ENCODE measurements at places on chromosomes 1 and 21.
A peak's percentile ranks its signal among the peaks of the same experiment; 100 is the strongest.

DNA sequence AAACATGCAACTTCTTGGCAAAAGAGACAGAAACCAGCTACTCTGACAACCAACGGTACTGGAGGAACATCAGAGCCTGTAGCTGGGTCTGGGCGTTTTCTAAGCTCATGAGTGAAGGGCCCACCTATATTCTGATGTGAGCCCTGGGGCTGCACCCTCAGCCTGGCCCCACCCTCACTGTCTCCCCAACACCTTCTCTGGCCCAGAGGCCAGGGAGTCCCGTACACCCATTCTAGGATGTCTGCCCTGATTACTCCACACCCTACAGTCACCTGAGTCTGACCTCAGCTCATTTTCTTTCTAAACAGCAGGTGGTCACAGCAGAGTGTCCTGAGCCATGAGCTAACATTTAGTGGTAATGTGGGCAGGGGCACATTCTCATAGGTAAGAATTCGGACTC is 439.2 kb downstream of the MATN1 start:
- no peak for DNase-seq

- no peak for DNase-seq
Measured at GRCh38 chr21:46099476-46099875, 1.6 kb downstream of the COL6A2 start.

GRCh38 chr1:86708920-86709319 is 4.5 kb downstream of the SH3GLB1 start:
- DNase-seq: peak; percentile 14

DNA sequence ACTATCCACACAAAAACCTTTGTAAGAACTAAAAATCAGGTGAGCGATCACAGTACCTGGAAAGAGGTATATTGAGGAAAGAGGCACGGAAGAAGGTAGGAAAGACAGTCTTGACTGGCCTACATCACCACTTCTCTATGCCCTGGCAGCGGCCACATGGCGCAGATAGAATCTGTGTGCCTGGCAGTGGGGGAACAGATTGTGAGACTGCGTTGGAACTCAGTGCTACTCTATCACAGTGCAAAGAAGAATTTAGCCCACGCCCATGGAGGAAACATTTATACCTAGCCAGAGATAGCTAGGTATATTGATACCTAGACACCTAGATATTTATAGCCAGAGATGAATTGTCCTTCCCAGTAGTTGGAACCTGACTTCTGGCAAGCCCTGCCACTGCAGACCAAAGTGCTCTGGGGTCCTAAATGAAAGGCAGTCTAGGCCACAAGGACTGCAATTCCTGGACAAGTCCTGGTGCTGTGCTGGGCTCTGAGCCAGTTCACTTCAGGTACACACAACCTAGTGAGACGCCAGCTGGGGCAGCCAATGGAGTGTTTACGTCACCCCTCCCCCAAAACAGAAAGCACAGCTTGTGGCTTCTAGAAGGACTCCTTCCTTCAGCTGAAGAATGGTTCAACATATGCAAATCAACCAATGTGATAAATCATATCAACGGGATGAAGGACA is 51.9 kb downstream of the DHX9 start:
- DNase-seq: no peak

- DNase-seq: no peak
Measured at GRCh38 chr1:106278716-106279115, 777.8 kb upstream of the PRMT6 start.

DNA sequence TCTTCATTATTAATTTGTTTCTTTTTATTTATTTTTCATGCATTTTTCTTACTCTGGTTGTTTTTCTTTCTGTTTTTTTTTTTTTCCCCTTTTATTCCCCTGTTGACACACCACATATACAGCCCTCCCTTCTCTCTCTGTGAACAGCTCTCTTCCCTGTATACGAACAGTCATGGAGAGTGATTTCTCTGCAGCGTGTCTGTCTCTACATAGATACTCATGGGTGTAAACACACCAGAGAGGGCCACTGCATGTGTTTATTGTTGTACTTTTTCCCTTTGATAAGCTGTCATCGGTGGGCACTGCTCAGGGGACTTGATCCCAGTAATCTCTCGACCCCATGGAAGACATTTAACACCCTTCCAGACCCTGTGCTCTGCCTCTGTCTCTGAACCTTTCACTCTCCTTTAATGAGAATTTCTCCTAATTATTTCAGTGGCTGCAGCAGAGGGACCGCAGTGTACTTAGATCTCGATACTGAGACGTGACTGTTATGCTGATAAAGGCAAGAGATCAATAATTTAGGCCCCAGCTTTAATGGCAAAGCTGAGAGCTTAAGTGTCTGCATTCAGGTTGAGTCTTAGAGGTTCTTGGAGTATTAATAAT is 113.1 kb downstream of the PBX1 start:
- no peak for DNase-seq

GRCh38 chr1:40708750-40709099 is 17.2 kb downstream of the NFYC start:
- DNase-seq: no peak

DNA sequence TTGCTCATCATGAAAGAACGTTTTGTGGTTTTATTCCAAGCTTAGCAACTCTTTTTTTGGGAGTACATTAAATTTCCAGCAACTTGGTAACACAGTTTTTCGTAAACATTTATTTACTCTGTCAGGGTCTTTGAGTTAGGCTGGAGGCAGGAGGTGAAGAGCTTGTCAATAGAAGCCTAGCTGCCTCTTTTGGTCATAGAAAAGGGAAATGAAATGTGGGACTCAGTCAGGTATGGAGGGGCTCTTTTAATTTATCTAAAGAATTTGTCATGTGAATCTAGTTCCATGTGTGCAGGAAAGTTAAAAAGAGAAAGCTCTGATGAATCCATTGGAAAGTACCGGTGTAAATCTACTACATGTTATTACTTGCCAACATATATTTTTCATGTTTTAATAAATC is 45.9 kb upstream of the PRMT6 start:
- no peak for DNase-seq

DNA sequence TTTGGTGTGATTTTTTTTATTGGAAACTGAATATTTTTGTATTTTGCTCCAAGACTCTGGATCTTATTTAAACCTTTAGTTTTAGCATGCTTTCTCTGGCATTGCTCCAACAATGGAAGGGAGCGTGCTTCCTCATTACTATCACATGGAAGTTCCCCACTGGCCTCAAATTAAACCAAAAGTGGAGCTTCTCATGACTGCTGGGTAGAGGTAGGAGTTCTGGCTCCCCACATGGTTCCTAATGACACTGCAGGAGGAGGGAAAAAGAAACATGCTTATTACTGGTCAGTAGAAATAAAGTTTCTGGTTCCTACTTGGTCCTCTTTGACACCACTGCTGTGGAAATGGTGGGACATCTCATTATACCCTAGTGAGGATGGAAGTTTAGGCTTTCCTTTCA is 310.5 kb downstream of the PTGER3 start:
- DNase-seq: no peak

- DNase-seq: peak; percentile 77
Measured at GRCh38 chr1:206672844-206673758, 11.6 kb upstream of the MAPKAPK2 start.

DNA sequence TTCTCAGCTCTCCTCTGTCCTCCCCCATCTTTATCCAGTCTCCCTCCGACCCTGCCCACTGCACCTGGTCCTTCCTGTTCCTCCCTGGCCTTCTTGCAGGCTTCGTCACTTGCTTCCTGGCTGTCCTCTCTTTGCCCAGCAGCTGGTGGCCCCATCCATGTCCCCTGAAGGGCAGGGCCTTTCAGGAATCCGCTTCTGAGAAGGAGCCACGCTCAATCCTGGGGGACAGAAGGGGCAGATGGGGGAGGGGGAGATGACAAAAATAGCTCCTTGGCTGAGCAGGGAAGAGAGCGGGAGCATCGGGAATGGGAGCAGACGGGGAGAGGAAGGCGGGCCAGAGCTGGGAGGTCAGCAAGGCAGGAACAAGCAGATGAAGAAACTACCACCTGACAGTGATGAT is 40.7 kb downstream of the SLC30A1 start:
- no peak for DNase-seq

DNA sequence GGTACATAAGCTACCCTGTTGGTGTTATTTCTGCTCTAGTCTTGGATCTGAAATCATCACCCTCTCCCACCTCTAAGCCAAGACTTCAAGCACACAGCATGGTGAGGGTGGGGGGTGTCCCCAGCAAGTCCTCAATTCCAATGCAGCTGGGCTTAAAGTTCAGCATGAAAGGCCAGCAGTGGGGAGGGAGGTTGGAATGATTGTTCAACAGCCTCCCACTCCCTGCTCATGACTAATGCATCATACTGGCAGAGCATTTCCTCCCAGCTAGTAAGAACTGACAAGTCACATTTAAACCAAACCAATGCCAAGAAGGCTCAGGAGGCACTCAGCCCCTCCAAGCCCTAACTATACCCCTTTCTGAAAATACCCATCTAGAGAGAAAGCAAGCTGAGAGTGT is 50.1 kb downstream of the TIAM1 start:
- peak; percentile 93 for DNase-seq

- peak; percentile 13 for DNase-seq
Measured at GRCh38 chr1:98661544-98662355, at the start of gene SNX7. Gene SNX7 (plus strand): TSS chr1:98661721. CDS start chr1:98661732, 11 bp downstream.

DNA sequence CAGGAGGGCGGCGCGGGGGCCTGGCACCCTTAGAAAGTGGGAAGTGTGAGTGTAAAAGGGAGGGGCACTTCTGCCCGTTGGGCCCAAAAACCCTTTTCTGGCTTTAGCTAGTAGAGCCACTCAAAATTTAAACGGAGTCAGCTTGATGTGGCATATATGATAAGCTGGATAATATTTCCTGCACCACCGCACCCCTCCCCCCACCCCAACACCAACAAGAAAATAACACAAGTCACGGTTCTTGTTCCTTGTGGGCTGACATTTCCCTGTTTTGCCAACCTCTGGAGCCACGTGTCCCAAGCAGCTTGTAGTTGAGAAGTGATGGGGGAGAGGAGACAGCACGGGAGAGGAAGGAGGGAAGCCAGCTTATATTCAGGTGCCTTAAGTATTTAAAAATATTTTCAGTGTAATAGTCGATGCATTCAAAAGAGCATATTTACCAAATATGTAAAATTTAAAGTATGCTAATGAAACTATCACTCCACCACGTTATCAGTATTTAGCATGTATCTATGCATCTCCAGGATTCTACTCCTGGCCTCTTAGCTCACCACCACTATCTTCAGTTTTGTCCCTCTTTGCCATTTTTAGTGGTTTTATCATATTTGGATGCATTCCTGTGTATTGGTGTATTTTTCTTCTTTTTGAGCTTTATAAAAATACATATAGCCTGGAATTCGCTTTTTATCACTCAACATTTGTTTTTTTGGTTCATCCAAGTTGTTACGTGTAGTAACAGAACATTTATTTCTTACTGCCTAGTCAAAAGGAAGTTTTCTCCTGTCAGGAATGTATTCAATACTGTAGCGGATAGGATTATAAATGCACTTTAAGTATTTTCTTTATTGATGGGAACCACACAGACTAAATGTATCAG is 773 bp upstream of the DDX59 start:
- DNase-seq: peak; percentile 79

DNA sequence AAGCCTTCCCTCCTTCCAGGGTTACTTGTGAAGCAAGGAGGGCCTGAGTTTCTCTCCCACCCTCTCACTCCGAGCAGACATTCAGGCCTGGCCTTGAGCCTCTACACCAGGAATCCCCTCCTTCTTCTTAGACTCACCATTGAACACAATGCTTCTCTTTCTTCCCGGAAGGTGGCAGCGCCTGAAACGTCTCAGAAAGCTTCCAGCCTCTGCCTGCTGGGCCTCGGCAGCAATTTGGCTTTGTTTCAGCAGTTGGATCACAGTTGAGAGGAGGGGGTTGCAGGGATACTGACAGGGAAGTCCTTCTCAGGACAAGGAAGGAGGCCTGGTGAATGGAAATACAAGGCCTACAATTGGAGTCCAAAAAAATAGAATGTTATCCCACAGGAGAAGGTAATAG is 6.3 kb downstream of the CLDN8 start:
- no peak for DNase-seq

DNA sequence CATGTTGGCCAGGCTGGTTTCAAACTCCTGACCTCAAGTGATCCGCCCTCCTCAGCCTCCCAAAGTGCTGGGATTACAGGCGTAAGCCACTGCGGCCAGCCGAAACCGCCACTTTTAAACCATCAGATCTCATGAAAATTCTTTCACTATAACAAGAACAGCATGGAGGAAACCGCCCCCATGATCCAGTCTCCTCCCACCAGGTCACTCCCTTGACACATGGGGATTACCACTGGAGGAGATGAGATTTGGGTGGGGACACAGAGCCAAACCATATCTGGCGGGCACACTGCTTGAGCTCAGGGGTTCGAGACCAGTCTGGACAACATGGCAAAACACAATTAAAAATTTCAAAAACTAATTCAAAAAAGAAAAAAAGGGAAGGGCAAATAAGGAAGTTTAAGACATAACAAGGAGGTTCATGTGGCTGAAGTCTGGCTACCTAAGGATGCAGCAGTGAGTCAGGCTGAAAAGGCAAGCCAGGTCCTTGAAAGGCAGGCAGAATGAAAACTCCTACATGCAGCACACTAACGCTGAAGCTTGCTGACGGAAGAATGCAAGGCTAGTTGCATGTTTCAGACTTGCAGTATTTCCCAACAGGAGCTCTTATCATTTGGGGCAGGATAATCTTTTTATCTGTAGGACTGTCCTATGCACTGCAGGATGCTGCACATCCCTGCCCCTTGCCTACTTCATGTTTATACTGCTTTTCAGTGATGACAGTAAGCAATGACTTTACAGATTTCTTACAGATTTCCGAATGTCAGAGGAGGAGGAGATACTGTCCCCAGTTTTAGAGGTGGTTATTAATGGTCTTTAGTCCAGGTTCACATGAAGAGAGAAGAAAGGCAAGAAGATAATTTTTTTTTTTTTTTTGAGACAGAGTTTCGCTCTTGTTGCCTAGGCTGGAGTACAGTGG is 49.3 kb downstream of the FBXO42 start:
- DNase-seq: peak; percentile 36

DNA sequence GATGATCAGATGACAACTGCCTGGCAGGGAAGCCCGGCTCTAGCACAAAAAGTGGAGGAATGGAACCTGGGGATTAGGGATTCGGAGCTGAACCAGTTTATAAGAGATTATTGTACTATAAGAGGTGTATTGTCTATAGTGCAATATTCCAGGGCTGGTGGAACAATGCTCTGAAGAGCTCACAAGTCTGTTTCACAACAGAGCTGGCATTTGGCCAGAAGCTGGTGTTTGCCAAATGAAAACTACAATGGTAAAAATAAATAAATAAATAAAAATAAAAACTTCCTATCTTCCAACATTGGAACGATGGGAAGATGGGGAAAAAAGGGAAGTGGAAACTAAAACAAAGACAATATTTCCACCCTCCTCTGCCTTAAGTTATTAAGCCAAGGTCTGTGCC is 73.5 kb downstream of the CHODL start:
- no peak for DNase-seq

- DNase-seq: no peak
Measured at GRCh38 chr1:205967554-205968335, 24.5 kb upstream of the SLC26A9 start.

DNA sequence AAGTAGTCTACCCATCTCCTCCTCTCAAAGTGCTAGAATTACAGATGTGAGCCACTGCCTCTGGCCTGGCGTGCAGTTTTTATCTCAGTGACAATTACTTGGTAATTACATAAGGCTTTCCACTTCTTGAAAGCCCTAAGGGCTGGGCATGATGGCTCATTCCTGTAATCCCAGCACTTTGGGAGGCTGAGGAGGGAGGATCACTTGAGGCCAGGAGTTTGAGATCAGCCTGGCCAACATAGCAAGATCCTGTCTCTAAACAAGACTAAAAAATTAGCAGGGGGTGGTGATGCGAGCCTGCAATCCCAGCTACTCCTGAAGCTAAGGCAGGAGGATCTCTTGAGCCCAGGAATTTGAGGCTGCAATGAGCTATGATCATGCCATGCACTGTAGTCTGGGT is 7.7 kb downstream of the HHAT start:
- DNase-seq: no peak

GRCh38 chr1:85124091-85124490 is 75.8 kb upstream of the MCOLN3 start:
- DNase-seq: no peak

- DNase-seq: no peak
Measured at GRCh38 chr1:87937831-87938395, 609.2 kb downstream of the LMO4 start.
